ENCODE measurements at places on chromosomes 6 and 20.

- DNase-seq, result no peak
Measured at GRCh38 chr20:19690462-19690861, 67.6 kb upstream of the RIN2 start.

DNA sequence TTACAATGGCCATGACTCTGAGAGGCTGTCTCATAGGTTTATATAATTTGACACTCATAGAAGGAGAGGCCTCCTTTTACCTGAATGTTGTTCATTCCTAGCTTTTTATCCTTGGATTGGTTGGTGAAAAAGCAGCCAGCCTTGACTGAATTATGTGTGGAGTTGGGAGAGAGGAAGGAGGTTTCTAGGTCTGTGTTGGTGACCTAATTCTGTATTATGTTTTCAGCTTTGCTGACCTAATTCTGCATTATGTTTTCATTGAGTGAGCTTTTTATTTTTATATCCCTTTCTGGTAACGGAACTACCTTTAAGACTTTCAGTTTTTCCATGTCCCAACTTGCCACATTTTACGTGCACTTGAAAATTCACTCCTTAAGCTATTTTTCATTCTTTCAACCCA is 59.1 kb upstream of the RNF144B start:
- no peak for DNase-seq

- DNase-seq, result no peak
Measured at GRCh38 chr6:127812985-127813698, 87.7 kb downstream of the THEMIS start.

DNA sequence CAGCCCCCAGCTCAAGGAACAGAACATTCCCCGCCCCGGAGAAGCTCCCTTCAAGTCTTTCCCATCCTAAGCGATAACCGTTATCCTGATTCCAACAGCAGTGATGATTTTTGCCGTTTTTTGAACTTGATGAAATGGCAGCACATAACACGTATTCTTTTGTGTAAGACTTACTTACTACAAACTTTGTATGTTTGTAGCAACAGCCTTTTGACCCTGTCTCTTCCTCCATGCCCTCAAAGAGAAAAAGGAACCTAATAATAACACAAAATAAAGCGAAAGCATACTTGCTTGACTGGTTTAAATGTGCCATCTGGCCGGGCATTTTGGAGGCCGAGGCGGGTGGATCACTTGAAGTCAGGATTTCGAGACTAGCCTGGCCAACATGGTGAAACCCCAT is 26.4 kb upstream of the SLC9A8 start:
- DNase-seq, result no peak

GRCh38 chr6:132333639-132334520 is 67.4 kb downstream of the MOXD1 start:
- peak; percentile 59 for DNase-seq

GRCh38 chr6:73372516-73372915 is 2.8 kb upstream of the OOEP start:
- DNase-seq, result no peak

DNA sequence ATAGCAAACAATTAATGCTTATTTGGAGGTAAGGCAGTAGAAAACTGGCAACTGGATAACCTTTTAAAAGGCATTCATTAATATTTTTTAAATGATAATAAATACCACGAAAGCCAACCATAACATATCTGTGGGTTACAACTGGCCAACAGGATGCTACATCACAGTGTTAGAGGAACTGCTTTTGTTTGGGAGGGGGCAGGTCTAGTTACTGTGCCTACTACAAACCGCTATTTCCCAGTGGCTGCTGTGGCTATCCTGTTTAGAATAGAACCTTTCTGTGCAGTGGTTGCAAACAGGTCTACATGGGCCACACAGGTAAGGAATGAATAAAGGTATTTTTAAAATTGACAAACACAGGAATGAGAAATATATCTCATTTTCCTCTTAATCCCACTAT is 976 bp downstream of the PIGT start:
- DNase-seq, result no peak

DNA sequence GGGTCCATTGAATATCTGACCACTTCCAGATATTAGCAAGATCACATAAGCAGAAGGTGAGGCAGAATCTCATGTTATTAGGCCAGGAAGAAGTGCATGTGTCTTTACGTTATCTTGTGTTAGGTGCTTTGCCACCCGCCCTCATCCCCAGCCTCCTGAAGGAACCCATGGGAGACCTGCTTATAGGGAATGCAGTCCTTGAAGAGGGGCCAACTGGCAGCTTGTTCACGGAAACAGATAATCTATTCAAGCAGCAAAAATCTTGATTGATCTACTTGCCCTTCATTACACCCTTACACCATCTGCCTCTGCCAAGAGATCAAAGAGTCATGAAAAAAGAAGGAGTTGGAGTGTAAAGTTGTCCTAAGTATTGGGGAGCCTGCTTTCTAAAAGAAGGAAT is 576.4 kb downstream of the HTR1B start:
- no peak for DNase-seq

GRCh38 chr6:36949636-36950035 is 4.9 kb upstream of the PI16 start:
- DNase-seq, result peak; percentile 35

DNA sequence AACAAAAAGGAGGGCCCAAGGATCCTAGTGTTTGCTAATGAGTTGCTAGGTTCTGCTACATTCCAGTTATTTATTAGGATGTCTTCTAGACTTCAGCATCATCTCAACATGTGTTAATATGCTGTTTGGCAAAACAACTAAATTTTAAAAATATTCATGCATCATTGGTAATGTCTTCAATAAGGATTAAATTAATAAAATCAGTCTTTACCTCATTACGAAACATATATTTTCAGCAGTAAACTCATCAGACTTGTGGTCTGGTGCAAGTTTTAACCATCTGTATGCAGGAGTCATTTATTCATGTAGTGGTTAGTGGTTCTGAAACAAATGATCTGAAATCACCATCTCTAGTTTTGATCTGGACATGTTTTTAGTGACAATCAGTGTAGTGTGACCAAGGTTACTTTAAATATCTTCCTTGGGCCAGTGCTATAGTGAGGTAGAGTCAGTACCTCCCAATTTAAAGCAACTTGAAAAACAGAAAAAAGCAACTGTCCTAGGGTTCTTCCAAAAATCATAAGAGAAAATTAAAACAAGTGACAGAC is 85.0 kb upstream of the KCNK16 start:
- no peak for DNase-seq

DNA sequence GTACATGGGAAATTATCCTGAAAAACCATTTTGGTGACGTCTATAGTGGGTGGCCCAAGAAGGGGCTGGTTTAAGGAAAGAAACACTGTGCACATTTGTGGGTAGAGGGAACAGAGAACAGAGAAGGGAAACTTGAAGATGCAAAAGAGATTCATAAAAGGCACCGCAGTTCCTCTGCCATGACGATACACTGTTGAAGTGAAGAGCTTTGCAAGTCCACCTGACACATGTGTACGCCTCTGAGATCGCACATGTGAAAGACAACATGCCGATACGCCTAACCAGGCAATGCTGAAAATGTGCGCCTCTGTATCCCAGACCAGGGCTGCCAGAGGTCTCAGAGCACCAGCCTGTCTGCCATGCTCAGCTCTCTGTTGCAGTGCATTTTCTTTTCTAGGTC is 180.9 kb downstream of the KIF16B start:
- no peak for DNase-seq

- peak; percentile 50 for DNase-seq
Measured at GRCh38 chr20:35952480-35953386, 1.6 kb downstream of the SCAND1 start.

- DNase-seq, result peak; percentile 51
Measured at GRCh38 chr6:36851149-36851614, 11.9 kb upstream of the CPNE5 start.

GRCh38 chr6:156508923-156509322 is 268.3 kb upstream of the ARID1B start:
- DNase-seq, result no peak

GRCh38 chr6:126628125-126628524 is 288.2 kb downstream of the CENPW start:
- DNase-seq, result no peak

DNA sequence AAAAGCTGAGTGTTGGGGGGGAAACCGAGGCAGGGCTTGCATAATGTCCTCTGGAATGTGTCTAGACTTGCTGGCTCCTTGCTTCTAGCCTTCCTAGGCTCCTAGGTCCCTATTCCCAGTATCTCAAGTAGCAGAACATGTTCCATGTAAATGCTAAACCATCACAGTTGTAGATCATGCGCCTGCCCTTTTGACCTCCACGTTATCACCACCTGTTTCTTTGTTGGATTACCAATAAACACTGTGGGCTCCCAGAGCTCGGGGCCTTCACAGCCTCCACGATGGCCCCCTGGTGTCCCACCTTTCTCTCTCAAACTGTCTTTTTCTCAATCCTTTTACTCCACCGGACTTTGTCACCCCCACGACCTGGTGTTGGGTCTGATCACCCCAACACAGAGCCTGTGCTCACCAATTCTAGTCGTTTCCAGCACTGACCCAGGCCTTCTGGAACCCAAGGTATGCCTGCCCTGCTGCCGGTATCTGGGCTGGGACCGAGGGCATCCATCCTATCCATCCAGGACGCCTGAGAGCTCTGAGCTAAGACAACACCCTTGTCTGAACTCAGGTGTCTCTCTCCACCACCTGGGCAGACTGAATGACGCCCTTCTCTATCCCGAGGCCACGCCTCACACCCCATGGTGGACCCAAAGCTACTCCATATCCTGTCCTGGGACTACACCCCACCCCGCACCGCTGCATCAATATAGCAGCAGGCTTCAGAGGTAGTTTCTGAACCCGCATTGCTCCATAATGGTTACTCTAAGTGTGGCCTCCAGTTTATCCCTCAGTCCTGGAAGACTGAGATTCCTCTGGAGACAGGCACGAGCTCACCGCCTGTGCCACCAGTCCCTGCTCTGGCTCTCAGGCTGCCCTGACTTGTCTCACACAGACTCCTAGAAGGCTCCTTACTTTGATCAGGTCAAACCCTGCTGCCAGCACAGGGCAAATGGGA is 9.3 kb upstream of the PRR18 start:
- no peak for DNase-seq

DNA sequence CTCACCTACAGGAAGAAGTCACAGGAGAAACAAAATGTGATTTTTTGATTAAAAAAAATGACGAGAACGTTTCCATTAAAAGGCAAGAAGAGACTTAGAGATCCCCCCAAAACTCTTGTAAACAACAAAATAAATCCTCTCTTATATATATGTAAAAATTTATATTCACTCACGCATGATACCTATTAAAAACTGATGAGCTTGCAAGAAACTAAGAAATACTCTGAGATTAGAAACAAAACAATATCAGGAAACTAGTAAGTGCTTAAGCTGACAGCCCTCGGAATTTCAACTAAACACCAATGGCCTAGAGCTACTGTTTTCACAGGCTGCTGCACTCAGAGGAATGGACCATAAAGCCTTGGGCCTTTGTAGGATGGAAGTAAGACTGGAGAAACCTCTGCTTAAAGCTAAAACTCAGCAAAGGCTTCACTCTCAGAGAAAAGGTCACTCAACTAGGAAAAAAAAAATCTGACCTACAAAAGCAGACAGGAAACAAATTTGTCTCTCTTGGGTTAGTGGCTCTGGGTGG is 63.0 kb downstream of the MAP3K7 start:
- no peak for DNase-seq

GRCh38 chr20:55947701-55948100 is 57.6 kb downstream of the CBLN4 start:
- DNase-seq, result peak; percentile 25

DNA sequence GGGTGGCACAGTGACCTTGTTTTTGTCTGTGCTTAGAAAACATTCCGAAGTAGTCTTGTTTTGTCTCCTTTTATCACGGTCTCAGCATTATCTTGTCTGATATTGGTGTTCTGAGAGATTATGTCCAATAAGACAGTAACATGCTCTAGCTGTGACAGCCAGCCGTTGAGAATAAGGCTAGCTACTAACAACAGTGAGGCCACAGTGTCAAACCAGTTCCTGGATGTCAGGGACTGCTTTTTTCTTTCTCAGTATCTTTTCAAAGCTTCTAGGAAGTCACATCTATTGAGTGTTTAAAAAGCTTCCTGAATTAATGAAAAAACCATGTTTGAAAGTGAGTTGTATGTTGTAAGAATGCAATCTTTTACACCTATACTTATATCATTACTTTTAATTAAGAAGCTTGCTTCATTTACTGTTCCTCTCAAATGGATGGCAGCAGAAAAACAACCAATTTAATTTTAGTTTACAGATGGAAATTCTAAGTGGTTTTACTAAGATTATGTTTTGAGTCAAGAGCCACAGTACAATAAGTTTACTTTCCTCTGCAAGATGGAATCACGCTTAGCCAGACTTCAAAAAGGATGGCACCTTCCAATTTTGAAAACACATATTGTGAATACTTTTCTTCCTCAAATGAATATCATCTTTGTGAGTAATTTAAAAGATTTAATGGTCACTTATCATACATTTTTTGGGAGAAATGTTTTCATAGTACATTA is 53.1 kb downstream of the MAP3K7 start:
- DNase-seq, result no peak

DNA sequence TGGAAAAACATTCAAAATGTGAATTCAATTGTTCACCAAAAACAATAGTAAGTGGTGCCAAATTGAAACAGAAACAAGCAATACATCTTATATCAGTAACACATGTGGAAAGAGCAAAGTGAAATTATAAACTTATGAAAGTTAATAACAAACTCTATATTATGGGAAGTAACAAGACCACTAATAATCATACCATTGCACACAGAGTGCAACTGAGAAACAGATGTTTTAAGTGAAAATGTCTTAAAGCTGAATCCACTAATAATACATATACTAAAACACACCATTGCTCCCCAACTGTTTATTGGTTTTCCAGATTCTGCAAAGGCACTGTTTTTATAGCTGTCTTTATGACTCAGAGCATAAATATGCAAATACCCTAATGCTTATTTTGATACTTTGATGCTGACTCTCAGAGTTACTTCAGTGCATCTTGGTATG is 292.3 kb downstream of the RFPL4B start:
- DNase-seq, result peak; percentile 8

- DNase-seq, result no peak
Measured at GRCh38 chr6:12590901-12591300, 125.7 kb upstream of the PHACTR1 start.

- DNase-seq, result no peak
Measured at GRCh38 chr6:91716361-91716760, 1129.5 kb upstream of the MAP3K7 start.

DNA sequence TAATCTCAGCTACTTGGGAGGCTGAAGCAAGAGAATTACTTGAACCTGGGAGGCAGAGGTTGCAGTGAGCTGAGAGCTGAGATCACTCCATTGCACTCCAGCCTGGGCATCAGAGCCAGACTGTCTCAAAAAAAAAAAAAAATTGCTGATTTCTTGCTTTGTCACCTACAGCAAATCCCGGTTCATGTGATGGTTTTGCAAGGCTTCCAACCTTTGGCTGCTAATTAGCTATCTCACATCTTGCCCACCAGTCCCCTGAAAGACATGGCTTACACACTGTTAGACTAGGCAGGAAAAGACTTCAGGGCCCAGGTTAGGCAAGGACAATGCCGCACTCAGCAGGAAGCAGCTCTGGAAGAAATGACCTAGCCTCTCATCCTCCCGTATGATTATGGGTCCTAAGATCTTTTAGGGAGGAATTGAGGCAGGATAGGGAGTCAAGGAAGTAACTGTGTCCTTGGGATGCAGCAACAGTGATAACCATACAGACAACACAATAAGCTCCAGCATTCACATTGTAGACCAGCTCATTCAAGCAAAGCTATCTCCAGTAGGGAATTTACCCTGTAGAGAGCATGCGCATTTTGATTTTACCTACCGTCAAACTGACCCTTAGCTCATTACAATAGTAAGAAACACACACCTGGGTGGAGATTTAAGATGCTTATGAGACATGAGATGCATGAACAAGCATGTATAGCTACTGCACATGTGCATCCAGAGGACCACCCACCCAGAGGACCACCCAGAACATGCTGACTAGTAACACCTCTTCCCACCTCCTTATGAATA is 40.5 kb upstream of the POU5F1 start:
- no peak for DNase-seq
